IPS DF 6.9 (cell line): ENCODE measurements at places on chromosomes 2 and 18.

GRCh38 chr2:17813010-17813741, 3.1 kb upstream of the MSGN1 start:
- DNase-seq, result no peak

GRCh38 chr18:34542625-34543024, 167.5 kb upstream of the DTNA start:
- DNase-seq, result no peak

- DNase-seq, result no peak
Observed at GRCh38 chr2:223019390-223019930, 32.5 kb upstream of the KCNE4 start.

GRCh38 chr18:51133580-51134160, 63.8 kb downstream of the MEX3C start:
- DNase-seq, result no peak

DNA sequence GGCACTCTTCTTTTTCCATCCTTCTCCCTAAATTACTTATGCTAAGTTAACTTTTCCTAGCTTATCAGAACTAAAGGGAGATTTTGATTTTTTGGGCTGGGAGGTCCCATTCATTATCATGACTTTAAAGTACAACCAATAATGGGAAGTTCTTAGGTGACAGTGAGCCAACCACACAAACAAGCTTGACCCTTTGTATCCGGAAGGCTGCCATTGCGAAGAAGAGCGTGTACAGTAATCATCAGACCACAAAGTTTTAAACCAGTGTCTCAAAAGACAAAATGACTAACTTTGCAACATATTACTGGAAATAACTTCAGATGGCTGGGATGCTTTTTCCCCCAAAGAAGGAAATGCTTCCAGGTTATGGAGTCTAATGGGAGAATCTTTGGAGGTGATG, 298.1 kb downstream of the TGIF1 start:
- no peak for DNase-seq

GRCh38 chr18:77068321-77069312, 64.0 kb downstream of the MBP start:
- DNase-seq, result no peak

DNA sequence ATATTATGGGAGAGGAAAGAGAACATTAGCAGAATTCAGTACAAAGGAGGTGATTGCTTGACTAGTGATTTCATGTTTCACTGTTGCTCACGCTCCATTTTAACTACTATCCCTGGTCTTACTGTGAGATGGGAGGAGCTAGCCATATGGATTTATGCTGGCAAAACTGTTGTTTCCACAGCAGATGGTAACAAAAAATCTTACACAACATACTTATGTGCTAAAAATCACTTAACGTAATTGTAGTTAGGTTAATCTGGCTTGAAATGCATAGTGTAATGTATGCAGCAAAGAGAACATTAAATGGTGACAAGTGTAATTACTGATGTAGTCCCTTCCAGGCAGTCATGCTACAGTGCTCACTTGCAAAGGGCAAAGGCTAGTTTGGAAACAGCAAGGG, 155.6 kb upstream of the LYPD1 start:
- no peak for DNase-seq

- no peak for DNase-seq
Observed at GRCh38 chr2:171237751-171238505, 77.2 kb upstream of the TLK1 start.

DNA sequence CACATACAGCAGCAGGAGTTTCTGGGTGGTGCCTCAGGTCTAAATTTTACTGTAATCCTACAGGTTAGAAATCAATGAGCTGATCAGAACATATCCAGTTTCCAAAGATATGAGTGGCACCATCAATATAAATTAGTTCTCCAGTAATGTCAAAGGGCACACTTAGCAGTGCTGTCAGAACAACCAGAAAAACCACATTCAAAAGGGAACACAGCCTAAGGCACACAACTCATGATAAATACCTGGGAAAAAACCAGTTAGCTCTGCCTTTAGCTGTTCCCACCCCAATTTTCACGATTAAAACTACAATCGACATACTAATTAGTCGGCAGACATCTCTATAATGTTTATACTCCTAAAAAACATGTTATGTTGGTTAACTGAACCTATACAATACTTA, 31.5 kb downstream of the ATP8B1 start:
- no peak for DNase-seq

DNA sequence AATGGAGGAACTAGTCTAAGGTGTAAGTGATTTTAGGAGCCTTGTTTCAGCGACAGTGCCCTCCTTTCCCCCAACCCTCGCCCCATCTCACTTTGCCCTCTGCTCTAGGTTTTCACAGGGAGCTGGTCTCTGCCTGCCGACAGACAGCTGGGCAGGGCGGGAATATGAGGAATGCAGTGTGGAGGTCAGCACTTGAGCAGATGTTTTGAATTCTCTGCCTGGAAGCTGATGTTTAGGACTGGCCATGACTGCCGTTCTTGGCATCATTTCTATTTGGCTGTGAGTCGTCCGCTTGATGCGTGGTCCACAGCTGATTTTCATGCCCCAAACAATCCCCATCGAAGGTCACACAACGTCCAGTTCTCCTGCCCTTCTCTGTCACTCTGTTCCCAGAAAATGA, 55.1 kb upstream of the SIX3 start:
- no peak for DNase-seq

- DNase-seq, result no peak
Observed at GRCh38 chr2:10209406-10209935, 86.9 kb downstream of the RRM2 start.

GRCh38 chr2:241358470-241358869, 2.4 kb downstream of the FARP2 start:
- no peak for DNase-seq
